ENCODE measurements at places on chromosomes 11 and 22. TPM values are rescaled to one million over a fixed set of nuclear protein-coding genes. Genes with fewer than 3 reads are reported as not detected.

GRCh38 chr22:34236527-34236926 is 316.3 kb upstream of the LARGE1 start:
- H3K27me3 ChIP-seq = peaks cover 12% of the 10 kb centered on the region
- H3K4me3 ChIP-seq = no peak overlapping the region
- DNase-seq = no peak
- H3K27ac ChIP-seq = no peak overlapping the region
- H3K36me3 ChIP-seq = no peaks in the 10 kb centered on the region
- no peaks in the 10 kb centered on the region for H3K4me1 ChIP-seq

Gene GVQW3
- total RNA-seq = 9.9 TPM

DNA sequence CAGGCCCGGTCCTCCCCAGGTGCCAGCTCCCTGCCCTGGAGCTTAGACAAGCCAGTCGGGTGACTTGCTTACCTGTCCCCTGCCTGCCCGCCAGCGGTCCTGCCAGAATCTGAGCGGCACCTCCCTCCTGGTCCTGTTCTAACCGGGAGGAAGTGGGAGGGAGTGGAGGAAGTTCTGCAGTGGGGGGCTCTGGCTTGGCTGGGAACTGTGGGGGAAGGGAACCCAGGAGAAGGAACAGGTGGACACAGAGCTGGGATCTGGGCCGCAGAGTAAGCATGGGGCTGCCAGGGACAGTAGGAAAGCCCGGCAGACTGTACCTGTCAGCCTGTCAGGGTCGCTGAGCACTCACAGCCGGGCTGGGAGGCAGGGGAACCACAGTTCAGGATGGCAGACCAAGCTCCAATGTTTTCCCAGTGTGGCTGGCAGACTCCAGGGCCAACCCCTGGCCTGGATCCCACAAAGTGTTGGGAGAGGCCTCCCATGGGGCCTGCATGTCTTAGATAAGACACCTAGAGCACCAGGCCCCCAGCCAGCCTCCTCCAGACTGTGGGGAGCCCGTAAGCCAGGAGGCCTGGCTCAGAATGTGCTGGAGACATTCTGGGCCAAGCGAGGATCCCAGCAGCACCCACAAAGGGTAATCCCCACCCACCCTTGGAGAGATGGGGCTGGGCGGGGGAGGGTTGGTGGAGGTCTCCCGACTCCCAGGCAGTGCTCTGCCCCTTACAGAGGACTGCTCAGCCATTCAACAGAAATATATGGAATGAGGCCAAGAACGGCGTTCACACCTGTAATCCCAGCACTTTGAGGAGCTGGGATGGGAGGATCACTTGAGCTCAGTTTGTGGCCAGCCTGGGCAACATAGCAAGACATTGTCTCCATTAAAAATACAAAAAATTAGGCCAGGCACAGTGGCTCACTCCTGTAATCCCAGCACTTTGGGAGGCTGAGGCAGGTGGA is 2.3 kb downstream of the CYB5R3 start:
- H3K27ac ChIP-seq = peak overlapping the region; percentile 98
- no peaks in the 10 kb centered on the region for H3K27me3 ChIP-seq
- no peak for DNase-seq
- peaks cover 4% of the 10 kb centered on the region for H3K36me3 ChIP-seq
- peak overlapping the region; percentile 99 for H3K4me3 ChIP-seq

DNA sequence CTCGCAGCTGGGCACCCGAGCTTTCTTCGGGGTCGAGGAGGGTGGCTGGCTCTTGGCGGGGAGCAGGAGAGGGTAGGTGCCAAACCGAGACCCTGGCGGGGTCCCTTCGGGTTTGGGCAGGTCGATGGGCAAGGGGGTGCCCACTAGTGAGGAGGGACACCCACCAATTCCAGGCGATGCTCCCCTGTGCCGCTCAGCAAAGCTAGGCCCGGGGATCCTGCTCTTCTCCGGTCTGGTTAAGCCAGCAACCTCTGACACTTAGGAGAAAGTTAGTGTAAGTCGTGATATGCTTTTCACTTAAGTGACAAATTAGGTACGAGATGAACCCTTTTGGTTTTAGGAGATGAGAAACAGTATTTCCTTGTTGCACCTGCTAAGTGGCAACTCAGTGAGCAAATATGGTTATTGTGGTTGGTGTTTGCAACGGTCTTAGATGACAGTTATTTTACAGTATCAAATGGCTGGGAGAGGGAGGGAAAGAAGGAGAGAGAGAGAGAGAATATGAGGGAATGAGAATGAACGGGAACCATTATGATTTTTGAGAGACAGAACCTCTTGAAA is 565 bp downstream of the NUCB2 start:
- H3K27ac ChIP-seq = peak overlapping the region; percentile 85
- H3K27me3 ChIP-seq = no peaks in the 10 kb centered on the region
- H3K36me3 ChIP-seq = peaks cover 4% of the 10 kb centered on the region
- H3K4me3 ChIP-seq = peak overlapping the region; percentile 85
- peaks cover 21% of the 10 kb centered on the region for H3K4me1 ChIP-seq
- DNase-seq = no peak

DNA sequence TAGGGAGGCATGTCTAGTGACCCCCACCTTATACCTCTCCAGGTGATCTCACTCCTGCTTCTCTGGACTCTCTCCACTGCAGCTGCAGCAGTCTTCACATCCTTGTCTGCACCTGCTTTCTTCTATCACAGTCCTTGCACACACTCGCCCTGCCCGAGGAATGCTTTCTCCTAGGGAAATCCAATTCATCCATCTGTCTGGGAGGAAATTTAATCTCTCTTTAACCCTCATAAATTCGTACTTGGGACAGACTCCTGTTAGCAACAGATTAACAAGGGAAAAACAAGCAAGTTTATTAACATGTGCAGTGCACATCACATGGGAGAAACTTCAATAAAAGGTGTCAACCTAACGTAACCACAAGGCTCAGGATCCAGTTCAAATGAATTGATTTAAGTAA is 11.3 kb upstream of the RCN1 start:
- no peak overlapping the region for H3K27ac ChIP-seq
- no peak overlapping the region for H3K4me3 ChIP-seq
- peaks cover 6% of the 10 kb centered on the region for H3K4me1 ChIP-seq
- DNase-seq = no peak
- no peaks in the 10 kb centered on the region for H3K36me3 ChIP-seq
